ENCODE measurements at places on chromosomes 6 and 20. TPM values are rescaled to one million over a fixed set of nuclear protein-coding genes. Genes with fewer than 3 reads are reported as not detected.

DNA sequence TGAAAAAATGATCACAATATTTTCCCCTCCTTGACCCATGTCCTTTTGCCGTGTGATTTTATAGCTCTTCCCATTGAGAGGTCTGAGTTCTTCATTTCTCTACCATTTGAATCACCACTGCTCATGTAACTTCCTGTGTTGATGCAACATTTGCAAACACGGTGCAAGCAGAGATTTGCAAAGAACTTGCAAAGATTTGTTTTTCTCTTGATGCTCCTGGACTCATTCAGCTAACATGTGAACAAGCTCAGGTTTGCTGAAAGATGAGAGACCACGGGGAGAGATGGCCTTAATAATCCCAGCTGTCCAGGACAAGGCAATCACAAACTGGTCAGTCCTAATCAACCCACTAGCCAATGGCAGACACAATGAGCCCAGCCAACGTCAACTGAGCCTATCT, 8.6 kb downstream of the VNN2 start:
- DNase-seq, result no peak

DNA sequence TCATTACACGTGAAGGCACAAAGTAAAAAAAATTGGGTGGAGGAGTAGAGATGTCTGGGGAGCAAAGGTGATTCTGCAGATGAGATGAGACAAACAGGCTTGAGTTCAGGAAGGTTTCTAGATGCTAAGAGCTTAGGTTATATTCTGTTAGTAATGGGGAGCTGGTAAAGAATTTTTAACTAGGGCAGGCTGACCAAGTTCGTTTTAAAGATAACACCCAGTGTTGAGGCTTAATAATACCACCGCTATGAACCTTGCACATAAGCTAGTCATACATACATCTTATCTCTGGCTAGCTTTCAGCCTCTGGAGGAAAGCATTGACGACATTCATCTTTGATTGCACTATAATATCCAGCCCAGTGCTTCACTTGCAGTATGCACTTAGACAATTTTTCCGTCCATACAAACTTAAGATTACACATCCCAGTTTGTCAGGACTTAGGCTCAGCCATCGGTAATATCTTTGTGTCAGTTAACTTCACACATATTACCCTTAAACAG, 12.1 kb downstream of the NHSL1 start:
- no peak for DNase-seq

DNA sequence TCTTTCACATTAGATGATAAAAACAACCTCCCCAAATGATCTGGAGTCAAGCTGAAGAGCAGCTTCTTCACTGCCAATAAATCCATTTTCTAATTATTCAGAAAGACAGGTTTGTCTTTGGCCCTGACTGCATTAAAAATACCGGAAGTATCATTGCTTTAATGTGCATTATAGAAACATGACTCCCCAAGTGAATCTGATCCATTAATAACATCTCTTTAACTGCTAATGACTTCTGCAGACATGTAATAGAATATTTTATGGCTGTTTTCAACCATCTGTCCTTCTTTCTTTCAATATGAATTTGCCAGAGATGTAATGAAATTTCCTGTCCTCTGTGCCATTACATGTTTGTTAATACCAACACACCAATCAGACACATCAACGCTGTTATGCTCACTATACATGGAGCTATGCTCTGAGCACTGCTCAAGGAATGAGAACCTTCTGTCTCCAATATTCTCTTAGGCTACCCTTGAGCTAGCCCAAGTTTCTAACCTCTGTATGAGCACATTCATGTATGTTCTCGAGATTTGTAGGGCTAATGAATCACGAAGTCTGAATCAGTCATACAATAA, 87.8 kb downstream of the LYRM4 start:
- DNase-seq, result no peak

The RIMS4 gene
- total RNA-seq, result 0.56 TPM

DNA sequence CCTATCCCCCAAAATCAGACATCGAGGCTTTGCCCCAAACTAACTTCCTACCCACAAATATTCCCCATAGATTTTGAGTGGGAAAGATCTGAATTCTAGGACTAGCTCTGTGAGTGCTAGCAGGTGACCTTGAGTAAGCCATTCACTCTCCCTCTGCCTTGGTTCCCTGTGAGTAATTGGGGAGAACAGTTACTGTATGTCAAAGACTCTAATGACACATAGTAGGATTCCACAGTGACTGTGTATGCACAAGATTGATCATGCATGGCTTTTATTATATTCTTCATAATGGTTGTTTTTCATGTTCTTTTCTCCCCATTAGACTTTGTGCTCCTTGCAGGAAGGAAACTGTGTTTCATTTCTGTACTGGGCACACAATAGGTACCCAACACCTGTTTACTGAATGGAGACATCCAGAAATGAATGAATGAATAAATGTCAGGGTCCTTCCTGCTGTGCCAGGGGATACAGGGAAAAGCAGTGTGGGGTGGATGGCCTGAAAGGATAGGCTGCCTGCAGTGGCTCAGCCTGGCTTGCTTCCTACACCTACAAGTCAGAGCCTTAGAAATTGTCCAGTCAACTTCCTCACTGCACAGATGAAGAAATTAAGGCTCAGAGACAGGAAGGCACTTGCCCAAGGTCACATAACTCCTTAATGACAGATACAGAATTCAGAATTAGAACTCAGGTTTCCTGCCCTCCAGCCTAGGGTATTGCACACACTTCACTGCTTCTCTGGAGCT, 901 bp upstream of the TMEM151B start:
- no peak for DNase-seq

GRCh38 chr20:2663364-2663886, 591 bp downstream of the IDH3B start:
- DNase-seq, result no peak

DNA sequence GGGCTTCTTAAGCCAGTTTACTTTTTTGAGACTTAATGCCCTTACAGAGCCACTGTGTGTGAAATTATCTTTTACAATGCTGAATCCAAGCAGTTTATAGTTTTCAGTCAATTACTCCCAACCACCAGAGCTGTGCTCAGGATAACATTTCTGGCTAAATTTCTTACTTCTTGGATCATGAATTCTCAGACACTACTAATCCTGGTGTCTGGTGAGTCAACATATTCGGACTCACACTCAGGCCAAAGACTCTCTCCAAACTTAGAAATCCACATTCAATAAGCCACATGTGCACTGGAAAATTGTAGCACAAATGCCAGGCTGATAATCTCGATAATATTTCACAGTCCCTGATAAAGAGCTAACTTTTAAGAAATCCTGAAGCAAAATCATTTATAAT, 49.0 kb downstream of the PTPRT start:
- DNase-seq, result no peak

- no peak for DNase-seq
Observed at GRCh38 chr6:85749236-85749635, 106.5 kb upstream of the SYNCRIP start.
